ENCODE measurements at places on chromosomes 5 and 9. TPM values are rescaled to one million over a fixed set of nuclear protein-coding genes. Genes with fewer than 3 reads are reported as not detected.

DNA sequence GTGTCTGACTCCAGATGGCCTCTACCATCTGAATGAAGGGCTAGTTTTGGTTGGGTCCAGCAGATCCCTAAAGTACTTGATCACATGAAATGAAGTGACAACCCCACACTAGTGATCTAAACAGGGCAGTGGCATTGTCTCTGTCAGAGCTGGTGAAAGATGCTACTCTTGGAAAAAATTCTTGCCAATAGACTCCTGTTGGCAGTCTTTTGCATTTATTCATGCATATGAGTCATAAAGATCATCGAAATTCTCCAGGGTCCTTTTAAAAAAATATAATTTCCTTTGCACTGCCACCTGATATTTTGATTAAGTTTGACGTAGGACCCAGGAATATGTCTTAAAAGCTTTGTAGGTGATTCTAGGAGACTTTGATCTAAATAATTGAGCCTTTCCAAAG, 135.1 kb upstream of the ELL2 start:
- H3K4me3 ChIP-seq: no peak overlapping the region
- no peak for DNase-seq
- H3K27ac ChIP-seq: no peak overlapping the region
- peaks cover 2% of the 10 kb centered on the region for H3K36me3 ChIP-seq
- no peaks in the 10 kb centered on the region for H3K27me3 ChIP-seq

The CCDC180 gene
- 8.5 TPM for total RNA-seq

- no peaks in the 10 kb centered on the region for H3K27me3 ChIP-seq
- no peaks in the 10 kb centered on the region for H3K36me3 ChIP-seq
- H3K4me1 ChIP-seq: peaks cover 12% of the 10 kb centered on the region
- no peak for DNase-seq
- H3K4me3 ChIP-seq: no peak overlapping the region
- no peak overlapping the region for H3K27ac ChIP-seq
These were observed 42.6 kb downstream of the ANKRD55 start for GRCh38 chr5:56190497-56190896.

DNA sequence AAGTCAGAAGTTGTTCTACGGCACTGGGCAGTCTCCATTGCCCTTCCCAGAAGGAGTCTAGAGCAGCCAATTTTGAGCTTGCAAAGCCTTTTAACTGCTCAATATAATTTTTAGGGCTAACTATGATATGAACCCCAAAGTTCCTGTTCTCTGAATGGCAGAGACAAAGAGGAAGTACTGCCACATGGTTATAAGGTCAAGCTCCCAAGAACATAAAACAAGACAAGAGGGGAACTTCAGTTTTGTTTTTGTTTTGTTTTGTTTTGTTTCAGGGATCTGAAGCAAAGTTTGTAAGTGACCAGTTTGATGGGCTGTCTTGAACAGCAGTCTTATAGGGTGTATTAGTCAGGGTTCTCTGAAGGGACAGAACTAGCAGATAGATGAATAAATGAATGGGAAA, 11.9 kb upstream of the SMC2 start:
- DNase-seq: no peak
- peaks cover 1% of the 10 kb centered on the region for H3K36me3 ChIP-seq
- peaks cover 20% of the 10 kb centered on the region for H3K27me3 ChIP-seq
- no peak overlapping the region for H3K27ac ChIP-seq
- H3K4me3 ChIP-seq: no peak overlapping the region
- no peaks in the 10 kb centered on the region for H3K4me1 ChIP-seq

GRCh38 chr9:129397335-129397734, 219.3 kb upstream of the IER5L start:
- H3K36me3 ChIP-seq: no peaks in the 10 kb centered on the region
- H3K27me3 ChIP-seq: no peaks in the 10 kb centered on the region
- peaks cover 2% of the 10 kb centered on the region for H3K4me1 ChIP-seq

DNA sequence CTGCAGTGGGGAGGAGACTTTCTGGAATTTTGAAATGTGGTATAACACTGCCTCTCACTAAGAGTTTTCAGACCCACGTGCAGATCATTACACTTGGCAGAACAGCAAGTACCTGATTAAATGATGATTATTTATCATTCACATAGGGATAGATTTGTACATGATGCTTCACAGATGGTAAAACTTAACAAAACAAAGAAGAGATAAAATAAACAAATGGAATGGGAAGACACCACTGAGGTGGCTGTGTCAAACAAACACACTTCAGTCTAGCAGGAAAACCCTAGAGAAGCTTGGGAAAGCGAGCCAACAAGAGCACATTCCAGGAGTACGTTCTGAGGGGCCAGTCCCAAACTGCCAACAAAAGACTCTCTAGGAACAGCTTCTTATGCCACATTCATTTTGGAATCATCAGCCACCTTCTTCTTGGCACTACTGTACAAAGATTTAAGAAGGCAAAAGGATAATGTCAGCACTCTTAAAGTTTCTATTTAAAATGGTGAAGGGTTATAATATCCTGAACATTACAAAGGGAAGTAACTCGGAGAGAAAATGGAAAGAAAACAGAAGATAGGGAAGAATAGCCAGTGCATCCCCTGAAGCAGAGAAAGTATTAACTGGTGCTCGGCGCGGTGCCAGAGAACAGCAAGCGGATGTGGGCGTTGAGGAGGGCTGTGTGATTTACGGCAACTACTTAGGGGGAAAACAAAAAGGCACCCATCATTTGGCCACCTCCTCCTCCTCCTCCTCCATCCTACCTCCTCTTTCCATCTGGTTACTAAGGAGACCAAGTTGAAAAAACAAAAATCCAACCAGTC, 1.6 kb downstream of the MED27 start:
- H3K4me3 ChIP-seq: peak overlapping the region; percentile 96
- peaks cover under 1% of the 10 kb centered on the region for H3K36me3 ChIP-seq

The PCYOX1L gene
- total RNA-seq: 11.1 TPM

The KCNV2 gene
- total RNA-seq: not detected

The SPINK4 gene
- not detected for total RNA-seq
